Vagina (tissue), 2 donors: ENCODE measurements at places on chromosomes 3 and 15.

DNA sequence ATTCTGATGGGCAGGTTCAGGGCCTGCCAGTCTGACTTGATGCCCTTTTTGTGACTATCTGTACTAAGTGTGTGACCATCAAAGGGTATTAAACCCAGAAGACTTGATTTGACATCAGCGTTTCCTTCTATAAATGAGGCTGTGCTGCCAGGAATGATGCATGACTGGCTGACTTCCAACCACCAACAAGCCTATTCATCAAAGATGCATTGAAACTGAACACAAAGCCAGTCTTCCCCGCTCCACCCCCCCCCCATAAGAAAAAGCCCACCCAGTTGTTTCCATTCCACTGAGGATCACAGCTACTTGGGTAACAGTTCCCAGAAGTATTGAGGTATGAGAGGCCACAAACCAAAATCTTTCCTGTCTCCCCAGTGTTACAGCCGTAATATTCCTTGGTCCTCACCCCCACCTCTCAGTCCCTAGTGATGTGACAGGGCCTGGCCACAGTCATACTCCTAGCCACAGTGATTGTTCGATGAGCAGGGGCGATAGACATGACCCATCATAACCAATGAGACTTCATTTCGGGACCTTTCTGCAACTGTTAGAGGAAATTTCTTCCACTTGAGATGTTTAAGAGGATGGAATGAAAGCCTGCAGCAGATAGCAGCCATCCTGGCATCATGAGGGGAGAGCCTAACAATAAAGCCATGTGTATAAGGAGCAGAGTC lies 22.6 kb downstream of the SH3BP5 start:
- DNase-seq: no peak
- no peak overlapping the region for H3K4me3 ChIP-seq
- H3K4me1 ChIP-seq: peaks cover 61% of the 10 kb centered on the region
- H3K27me3 ChIP-seq: no peaks in the 10 kb centered on the region
- H3K36me3 ChIP-seq: no peaks in the 10 kb centered on the region

DNA sequence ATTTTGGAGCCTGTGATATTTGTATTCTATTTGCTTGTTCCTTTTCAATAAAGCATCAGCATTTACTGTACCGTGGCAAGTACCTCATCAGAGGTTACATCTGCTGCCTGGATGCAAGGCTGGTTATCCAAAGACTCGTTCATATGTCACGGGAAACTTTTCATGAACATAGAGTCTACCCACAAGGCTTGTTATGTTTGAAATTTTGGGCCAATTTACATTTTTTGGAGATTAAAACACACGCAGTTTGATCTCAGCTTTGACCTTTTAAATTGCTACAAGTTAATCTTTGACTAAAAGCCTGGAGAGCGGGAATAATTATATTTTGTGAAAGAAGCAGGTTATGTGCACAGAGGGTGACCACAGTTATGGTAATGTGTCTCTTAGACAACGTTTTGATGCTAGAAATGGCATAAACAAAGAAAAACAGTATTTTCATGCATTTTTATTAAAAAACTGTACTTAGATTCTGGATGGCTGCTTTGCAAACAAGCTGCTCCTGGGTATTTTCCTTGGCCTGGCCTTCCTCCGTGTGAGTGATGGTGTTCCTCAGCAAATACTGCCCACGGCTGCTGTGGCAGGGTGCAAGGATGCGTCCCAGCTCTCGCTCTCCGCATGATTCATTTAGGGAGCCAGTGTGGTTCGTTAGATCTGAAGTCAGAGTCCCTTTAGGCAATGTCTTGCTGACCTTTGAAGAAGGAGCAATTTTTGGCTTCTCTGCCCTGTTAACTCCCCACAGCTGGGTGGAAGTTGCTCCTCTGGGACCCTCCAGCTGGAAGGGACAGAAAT lies 27.1 kb downstream of the CHST2 start:
- H3K4me1 ChIP-seq: no peaks in the 10 kb centered on the region
- DNase-seq: no peak
- no peak overlapping the region for H3K27ac ChIP-seq
- H3K27me3 ChIP-seq: no peaks in the 10 kb centered on the region
- H3K4me3 ChIP-seq: no peak overlapping the region
- H3K36me3 ChIP-seq: no peaks in the 10 kb centered on the region

DNA sequence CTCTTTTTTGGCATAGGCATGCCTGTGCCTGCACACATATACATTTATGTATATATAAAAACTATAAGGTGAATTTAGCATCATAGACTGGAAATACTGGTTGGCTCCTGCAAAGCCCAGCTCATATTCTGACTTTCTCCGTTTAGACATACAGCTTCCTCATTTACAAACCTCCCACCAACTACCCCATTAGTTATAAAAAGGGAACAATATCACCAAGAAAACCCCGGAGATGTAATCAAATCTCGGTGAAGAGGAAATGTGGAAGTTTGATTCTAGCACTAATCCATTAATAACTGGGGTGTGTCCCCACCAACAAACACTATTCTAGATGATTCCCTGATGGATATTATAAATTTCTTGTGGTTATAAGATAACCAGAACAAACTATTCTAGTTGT lies 517.7 kb upstream of the TBL1XR1 start:
- no peak for DNase-seq
- no peak overlapping the region for H3K27ac ChIP-seq
- H3K4me1 ChIP-seq: peaks cover 30% of the 10 kb centered on the region
- H3K27me3 ChIP-seq: no peaks in the 10 kb centered on the region
- no peak overlapping the region for H3K4me3 ChIP-seq
- H3K36me3 ChIP-seq: no peaks in the 10 kb centered on the region

GRCh38 chr15:62495670-62496614 lies 330.9 kb upstream of the C2CD4B start:
- H3K27ac ChIP-seq: peak overlapping the region; percentile 62
- H3K27me3 ChIP-seq: no peaks in the 10 kb centered on the region
- no peak for DNase-seq
- H3K4me3 ChIP-seq: no peak overlapping the region

DNA sequence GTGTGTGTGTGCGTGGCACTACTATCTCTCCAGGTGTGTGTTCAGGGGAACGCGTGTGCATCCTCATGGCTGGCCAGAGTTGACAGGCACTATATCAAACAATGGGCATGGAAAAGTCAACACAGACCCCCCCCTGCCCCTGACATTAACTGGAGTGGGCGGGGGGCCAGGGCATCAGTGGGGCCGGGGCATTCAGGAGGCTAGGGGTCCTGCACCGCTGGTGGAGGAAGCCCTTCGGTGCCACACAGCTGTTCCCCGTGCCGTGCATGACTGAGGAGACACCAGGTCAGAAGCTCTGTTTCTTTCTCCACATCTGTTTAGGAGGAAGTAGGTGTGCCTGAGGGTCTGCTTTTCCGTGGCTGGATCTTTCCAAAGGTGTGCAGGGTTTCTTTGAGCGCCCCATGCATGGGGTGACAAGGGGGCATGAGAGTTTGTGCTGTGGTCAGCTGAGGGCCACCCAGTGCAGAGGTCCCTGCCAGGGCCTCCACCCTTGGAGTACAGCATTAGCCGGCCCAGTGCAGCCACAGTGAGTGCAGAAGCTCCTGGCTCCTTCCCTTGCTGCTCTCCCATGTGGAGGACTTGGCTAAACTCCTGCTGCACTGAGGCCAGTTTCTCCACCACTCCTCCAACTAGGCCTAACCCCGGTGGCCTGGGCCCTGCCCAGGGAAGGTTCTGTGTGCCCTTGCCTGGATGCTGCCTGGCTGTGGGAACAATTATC lies 7.5 kb downstream of the C3orf22 start:
- H3K4me3 ChIP-seq: no peak overlapping the region
- no peak overlapping the region for H3K27ac ChIP-seq
- no peaks in the 10 kb centered on the region for H3K4me1 ChIP-seq
- H3K36me3 ChIP-seq: no peaks in the 10 kb centered on the region
- DNase-seq: no peak
